ENCODE measurements at places on chromosomes 6 and 20.
A peak's percentile ranks its signal among the peaks of the same experiment; 100 is the strongest.

- no peak for DNase-seq
These were observed 230.5 kb downstream of the ERMARD start for GRCh38 chr6:169981969-169982368.

- DNase-seq, result no peak
These were observed 108.4 kb upstream of the SIM1 start for GRCh38 chr6:100573166-100573565.

DNA sequence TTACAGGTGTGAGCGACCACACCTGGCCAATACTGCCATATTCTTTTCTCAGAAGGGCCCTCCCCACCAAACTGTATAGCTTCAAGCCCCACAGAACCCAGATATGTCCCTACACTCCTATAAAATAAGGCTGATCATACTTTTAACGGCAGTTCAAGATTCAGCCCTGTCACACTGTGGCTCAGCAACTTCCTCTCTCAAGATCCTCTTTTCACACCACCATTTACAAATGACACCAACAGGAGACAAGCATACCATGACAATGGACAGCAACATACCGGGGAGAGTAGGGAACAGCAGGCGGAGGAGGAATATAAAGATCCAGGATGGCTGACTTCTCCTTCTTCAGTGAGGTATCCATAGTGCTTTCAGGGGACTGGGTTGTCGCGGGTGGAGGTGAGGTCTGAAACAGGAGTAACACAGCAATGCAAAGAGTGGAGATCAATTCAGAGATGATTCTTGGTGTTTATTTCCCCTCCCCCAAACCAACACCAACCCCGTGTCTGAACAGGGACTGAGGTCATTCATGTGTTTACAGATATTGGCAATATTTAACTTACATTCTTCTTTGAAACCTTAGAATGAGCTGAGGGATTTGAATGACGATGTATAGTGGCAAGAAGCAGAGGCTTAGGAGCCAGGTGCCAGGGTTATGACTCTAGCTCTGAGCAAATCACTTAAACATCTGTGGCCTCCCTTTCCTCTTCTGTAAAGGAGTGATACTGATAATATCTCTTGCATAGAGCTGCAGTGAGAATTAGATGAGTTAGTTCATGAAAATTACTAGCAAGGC is 57.6 kb upstream of the IPCEF1 start:
- DNase-seq, result no peak

DNA sequence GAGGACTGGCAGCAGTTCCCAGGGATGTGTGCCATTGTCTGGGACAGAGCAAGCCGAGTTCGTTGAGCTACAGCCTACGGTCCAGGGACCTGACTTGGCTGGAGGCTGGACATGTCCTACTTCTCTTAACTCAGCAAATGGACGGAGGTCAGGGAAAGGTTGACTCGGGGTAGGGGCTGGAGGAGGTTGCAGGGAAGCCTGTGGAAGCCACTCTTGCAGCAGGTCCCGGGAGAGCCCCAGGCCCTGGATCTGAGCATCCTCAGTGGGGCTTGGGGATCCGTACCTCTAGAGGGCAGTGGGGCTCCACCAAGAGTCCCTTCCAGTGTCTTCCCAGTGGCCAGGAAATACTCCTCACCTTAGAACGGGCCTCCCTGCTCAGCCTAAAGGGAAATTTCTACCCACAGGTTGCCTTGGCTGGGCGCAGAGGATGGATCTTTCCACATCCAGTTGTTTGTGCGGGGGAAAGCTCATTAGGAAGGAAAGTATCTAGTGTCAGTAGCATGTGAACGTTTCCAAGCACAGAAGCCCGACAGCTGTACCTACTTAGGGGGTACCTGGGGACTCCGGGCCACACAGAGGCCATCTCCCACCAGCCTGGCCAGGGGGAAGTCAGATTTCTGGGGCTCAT is 170.2 kb downstream of the NFATC2 start:
- peak; percentile 33 for DNase-seq

- DNase-seq, result no peak
These were observed 49.9 kb downstream of the RIN2 start for GRCh38 chr20:19807946-19808330.

DNA sequence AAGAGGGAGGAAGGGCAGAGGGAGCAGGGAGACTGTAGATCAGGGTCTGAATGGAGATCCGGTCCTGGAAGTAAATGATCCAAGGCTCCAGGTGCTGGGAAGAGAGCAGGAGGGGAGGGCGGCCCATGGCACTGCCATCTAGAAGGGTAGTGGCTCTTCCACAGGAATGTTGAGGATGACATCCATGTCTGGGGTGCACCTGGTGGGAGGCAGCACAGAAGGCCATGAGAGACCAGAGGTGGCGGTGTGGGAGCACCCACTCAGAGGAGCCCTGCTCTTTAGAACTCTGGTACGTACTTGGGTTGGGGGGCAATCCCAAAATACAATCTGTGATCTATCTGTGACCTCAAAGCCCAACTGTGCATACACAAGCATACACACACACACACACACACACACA is 13.5 kb downstream of the DEFB132 start:
- no peak for DNase-seq

- DNase-seq, result no peak
These were observed 107.7 kb upstream of the RALGAPA2 start for GRCh38 chr20:20820104-20820503.

- DNase-seq, result no peak
These were observed 72.8 kb upstream of the SPTLC3 start for GRCh38 chr20:12936020-12936419.

- no peak for DNase-seq
These were observed 439.6 kb downstream of the EPM2A start for GRCh38 chr6:145295746-145296145.

- no peak for DNase-seq
These were observed 10.9 kb downstream of the C6orf132 start for GRCh38 chr6:42131531-42131930.

DNA sequence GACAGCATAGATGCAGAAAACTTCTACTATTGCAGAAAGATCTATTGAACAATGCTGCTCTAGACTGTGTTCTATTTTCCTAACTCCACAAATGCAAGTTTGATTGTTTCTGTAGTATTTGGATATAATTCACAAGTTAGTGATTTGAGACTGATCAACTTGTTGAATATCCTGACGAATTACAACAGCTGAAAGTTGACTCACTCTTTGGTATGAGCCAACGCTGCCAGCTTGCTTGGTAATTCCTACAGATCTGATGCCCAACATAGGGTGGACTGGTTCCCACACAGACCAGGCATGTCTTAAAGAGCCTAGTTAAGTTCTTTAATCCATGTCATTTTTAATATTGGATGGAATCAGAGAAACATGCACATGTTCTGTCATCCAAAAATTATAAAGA is 231.0 kb upstream of the RAB32 start:
- DNase-seq, result no peak

GRCh38 chr6:31265926-31266325 is 6.0 kb downstream of the HLA-C start:
- DNase-seq, result no peak

DNA sequence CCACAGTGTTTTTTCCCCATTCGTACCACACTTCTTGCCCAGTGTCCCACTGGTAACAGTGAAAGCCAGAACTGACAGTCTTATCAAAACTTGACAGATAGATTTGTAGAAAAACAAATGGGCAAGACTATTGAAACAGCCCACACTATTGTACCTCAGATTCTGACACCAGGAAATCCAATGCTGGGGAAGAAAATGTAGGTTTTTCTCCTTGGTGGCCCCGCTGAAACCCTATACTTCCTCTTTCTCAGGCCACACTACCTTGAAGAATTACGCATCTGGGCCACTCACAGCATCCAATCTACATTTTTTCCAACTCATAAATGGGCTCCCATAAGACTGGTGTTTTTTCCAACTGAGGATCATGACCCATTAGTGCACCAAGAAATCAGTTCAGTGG is 90.9 kb upstream of the HDDC2 start:
- DNase-seq, result no peak

- no peak for DNase-seq
These were observed 46.3 kb downstream of the EZR start for GRCh38 chr6:158772851-158773371.

GRCh38 chr6:100209323-100210136 is 215.5 kb upstream of the MCHR2 start:
- no peak for DNase-seq

Data from stimulated activated CD4-positive, alpha-beta T cell treated with anti-CD3 and anti-CD28 coated beads, TNF-alpha, amount 100 ng/mL, for 24 hours (primary cell).